SJCRH30 (cell line): ENCODE measurements at places on chromosomes 5 and 9. TPM values are rescaled to one million over a fixed set of nuclear protein-coding genes. Genes with fewer than 3 reads are reported as not detected.

DNA sequence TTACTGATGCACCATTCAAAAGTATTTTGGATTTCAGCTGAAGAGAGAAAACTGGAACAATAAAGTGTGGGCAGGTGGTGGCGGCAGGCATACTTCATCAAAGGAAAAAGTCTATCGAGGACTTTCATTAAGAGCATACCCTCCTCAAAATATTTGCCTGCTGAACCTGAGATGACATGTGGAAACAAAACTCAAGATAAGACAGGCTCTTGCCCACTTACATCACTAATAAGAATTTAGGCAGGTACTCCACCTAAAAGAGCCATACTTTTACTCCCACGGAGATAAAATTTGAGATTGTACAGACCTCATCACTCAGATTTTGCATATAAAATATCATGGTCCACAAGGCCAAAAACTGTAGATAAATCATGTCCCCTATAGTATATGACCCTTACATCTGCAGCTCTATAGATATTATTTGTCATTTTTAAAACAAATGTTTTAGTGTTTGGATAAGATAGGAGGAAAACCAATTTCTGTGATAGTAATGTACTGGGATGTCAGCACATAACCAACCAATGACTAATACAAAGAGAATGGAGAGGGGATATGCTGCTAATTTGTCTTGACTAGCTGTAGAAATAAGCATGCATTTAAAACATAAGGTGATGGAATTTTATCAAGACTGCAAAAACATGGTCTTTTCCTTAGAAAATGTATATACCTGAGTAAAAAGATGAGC, 730.6 kb upstream of the ZNF608 start:
- no peak overlapping the region for H3K4me3 ChIP-seq
- H3K27ac ChIP-seq: no peak overlapping the region
- no peak for DNase-seq
- peaks cover 11% of the 10 kb centered on the region for H3K4me1 ChIP-seq
- no peaks in the 10 kb centered on the region for H3K27me3 ChIP-seq

The MEIKIN gene
- not detected in 2 replicates for total RNA-seq

GRCh38 chr5:178120607-178121357, 7.5 kb downstream of the N4BP3 start:
- H3K27me3 ChIP-seq: no peaks in the 10 kb centered on the region
- H3K4me1 ChIP-seq: peaks cover 49% of the 10 kb centered on the region
- H3K4me3 ChIP-seq: no peak overlapping the region
- peak overlapping the region; percentile 50 for H3K27ac ChIP-seq

GRCh38 chr5:113194591-113194990, 218.0 kb downstream of the DCP2 start:
- no peak for DNase-seq
- 0 out of 2 replicates have a peak, but pooled peaks cover 2% of the 10 kb centered on the region for H3K36me3 ChIP-seq
- no peak overlapping the region for H3K4me3 ChIP-seq
- no peaks in the 10 kb centered on the region for H3K27me3 ChIP-seq

The PRRT1B gene
- total RNA-seq: not detected in 2 replicates

The FOXB2 gene
- not detected in 2 replicates for total RNA-seq

DNA sequence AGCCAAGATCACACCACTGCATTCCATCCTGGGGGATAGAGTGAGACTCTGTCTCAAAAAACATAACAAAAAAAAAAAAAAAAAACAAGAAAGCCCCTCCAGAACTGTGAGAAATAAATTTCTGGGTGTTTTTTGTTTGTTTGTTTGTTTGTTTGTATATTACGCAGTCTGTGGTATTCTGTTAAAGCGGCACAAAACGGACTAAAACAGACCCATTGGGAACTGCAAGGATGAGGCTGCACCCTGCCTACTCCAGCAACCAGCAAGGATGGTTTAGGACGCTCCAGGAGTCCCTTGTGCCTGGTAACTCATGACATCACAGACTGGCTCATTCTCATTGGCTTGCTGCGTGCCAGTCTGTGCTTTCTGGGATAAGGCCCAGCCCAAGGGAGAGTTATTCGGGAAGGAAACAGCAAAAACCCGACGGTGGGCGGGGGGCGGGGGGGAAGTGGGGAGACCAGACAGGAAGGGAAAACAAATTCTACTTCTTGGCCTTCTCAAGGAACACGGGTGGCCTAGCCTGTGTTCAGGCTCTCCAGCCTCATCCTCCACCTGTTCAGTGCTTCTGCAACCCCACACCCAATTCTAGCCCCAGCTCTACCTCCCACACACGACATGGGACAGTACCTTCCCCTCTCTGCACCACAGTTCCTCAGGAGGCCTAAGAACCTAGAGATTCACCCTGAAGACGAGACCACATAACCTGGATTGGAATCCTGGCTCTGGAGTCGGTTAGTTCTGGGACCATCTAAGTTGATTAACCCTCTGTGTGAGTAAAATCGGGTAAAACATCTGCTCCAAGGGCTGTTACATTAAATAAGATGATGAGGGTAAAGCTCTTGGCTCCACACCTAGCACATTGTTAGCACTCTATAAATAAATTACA, 2.8 kb downstream of the CD74 start:
- DNase-seq: peak; percentile 88
- peaks cover 6% of the 10 kb centered on the region; the same call in 1 of the 2 replicates for H3K27me3 ChIP-seq
- H3K4me3 ChIP-seq: no peak overlapping the region
- no peaks in the 10 kb centered on the region for H3K4me1 ChIP-seq
- no peak overlapping the region for H3K27ac ChIP-seq
- no peaks in the 10 kb centered on the region for H3K36me3 ChIP-seq

The SLC36A2 gene
- not detected in 2 replicates for total RNA-seq

DNA sequence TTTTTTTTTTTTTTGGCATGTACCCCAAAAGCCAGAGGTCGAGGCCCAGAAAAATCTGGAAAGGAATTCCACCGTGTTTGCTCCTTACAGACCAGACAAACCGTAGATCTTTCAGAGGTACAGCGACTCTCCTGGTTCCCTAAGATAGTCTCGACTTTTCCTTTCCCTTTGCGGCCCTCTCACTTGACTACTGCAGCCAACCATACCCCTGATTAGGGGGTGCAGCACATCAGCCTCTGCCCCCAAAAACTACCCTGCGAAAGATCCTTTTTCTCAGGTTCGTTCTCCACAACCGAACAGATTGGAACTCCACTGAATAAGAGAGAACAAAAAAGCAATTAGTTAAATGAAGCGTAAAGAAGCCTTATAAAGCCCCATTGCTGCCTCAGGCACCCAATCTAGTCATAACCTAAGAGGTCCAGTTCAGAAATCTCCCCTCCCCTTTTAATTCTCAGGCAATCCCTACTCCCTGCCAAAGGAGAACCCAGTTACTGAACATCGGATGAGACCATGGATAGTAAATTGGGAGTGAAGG, 379 bp upstream of the TICAM2 start:
- no peaks in the 10 kb centered on the region for H3K4me1 ChIP-seq
- no peak overlapping the region for H3K27ac ChIP-seq
- H3K36me3 ChIP-seq: peaks cover 28% of the 10 kb centered on the region
- DNase-seq: no peak
- no peaks in the 10 kb centered on the region for H3K27me3 ChIP-seq

The GPRIN1 gene
- 6.5 and 6.9 TPM in 2 replicates for total RNA-seq

GRCh38 chr9:132201139-132201538, 39.3 kb downstream of the NTNG2 start:
- H3K27me3 ChIP-seq: peaks cover 16% of the 10 kb centered on the region; the same call in 1 of the 2 replicates
- no peaks in the 10 kb centered on the region for H3K36me3 ChIP-seq
- no peaks in the 10 kb centered on the region for H3K4me1 ChIP-seq
- DNase-seq: no peak

- no peaks in the 10 kb centered on the region for H3K4me1 ChIP-seq
- no peak overlapping the region for H3K4me3 ChIP-seq
- no peaks in the 10 kb centered on the region for H3K27me3 ChIP-seq
- no peaks in the 10 kb centered on the region for H3K36me3 ChIP-seq
- DNase-seq: no peak
Observed at GRCh38 chr5:118336468-118336867, 651.9 kb downstream of the DTWD2 start.
